ENCODE measurements at places on chromosomes 2 and 18. TPM values are rescaled to one million over a fixed set of nuclear protein-coding genes. Genes with fewer than 3 reads are reported as not detected.

GCG gene
- polyA plus RNA-seq, result not detected

GRCh38 chr18:50360611-50361010 is 14.2 kb upstream of the SKA1 start:
- DNase-seq, result no peak

- DNase-seq, result no peak
Measured at GRCh38 chr18:62069556-62069955, 117.3 kb downstream of the PIGN start.

- DNase-seq, result no peak
Measured at GRCh38 chr18:31965316-31965970, 22.5 kb upstream of the TRAPPC8 start.

TRIM43 gene
- polyA plus RNA-seq, result 0.49 TPM

DNA sequence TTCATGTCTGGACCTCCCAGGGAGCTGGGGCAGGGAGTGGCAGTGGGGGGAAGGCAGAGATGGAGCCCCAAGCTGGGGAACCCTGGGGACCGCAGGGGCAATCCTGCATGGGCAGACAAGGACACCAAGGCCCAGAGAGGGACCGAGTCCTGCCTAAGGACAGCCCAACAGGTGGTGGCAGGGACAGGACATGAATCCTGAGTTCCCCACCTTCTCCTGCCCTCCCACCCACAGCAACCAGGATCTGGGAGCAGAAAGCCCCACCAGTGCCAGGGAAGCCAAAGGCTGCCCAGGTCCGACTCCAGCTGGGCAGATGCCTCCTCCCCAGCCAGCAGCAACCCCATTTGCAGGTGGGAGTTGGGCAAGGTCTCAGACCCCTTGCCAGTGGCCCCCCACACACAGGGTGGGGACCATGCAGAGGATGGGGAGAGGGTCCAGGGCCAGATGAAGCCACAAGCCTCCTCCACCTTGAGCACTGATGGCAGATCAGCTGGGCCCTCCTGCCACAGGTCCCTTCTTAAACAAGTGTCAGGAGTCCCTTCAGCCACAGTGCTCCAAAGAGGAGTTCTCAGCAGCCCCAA is 6.3 kb downstream of the ADRA2B start:
- no peak for DNase-seq

DNA sequence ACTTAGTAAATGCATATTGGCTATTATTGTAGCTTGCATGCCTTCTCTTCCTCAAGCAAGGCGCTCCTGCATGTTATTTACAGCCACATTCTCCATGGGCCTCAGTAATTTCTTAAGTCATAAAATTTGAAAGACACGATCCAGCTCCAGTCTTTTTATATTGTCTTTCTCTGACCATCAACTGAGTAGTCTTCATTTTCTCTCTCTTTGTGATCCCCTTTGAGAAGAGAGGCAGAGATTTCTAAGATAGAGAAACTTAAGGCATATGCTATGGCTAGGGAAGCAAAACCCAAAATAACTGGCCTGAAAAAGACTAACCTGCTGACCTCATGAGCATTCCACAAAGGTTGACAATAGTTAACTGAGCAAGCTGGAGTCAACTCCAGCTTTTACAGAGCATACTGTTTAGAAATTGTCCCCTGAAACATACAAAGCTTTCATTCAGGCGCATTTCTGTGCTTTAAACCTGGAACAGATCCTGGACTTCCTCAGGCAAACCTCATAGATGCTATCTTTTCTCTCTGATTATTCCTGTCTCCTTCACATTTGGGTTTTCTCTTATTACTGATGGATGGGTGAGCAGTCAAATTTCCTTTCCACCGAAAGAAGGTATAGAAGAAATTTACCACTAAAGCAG is 4.6 kb downstream of the DPP4 start:
- DNase-seq, result no peak

FAM98A gene
- polyA plus RNA-seq, result 47.7 TPM

DLX1 gene
- not detected for polyA plus RNA-seq

GRCh38 chr2:196743165-196743564 is 56.3 kb downstream of the GTF3C3 start:
- DNase-seq, result no peak

DNA sequence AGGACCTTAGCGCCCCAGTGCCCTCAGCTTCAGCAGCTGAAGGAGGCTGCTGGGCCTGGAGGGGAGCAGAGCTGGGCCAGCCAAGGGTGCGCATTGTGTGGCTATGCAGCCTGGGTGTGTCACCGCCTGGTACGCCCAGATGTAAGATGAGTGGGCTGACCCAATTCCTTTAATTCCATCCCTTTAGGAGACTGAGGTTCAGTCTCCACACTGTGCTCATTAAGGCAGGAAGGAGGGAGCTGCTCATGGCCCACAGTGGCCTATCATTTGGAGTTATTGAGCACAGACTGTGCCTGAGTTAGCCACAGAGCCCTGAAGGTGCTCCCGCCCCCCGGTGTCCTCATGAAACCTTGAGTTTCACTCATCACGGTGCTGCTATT is 194.1 kb upstream of the GLI2 start:
- DNase-seq, result no peak

GRCh38 chr2:67792681-67793091 is 270.1 kb downstream of the C1D start:
- DNase-seq, result no peak

DNA sequence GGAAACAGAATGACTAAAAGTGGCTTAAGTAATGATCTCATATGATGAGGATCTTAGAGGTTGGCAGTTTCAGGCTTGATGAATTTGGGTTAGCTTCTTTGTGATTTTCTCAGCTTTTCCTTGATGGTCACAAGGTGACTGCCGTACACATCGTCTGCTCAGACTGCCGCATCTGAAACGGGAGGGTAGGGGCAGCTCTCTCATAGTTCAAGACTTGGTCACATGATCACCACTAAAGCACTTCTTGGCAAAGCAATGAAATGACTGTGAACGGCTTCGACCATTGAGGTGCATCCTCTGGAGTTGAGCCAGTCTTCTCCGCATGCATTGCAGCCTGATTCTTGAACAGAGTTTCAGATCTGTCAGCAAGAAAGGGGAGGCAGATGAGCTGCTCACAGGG is 43.8 kb downstream of the LPIN1 start:
- no peak for DNase-seq

DNA sequence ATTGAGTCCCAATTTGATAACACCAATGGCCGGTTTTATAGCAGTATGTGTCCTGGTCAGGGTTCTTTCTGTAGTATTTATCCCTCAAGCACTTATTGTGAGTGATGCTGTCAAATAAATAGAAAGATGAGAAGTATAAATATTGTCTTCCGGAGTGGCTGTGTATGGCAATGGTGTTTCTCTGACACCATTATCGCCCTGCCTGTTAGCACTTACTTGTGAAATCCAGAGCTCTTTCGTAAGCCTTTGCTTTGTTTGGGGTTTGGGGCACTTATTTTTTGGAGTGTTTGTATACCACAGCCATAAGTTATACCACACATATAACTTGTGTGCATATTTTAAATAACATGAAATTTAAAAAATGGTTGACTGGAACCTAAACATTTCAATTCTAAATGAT is 29.3 kb downstream of the CD8B2 start:
- no peak for DNase-seq

GRCh38 chr2:68292108-68292710 is 27.5 kb downstream of the CNRIP1 start:
- DNase-seq, result no peak

DNA sequence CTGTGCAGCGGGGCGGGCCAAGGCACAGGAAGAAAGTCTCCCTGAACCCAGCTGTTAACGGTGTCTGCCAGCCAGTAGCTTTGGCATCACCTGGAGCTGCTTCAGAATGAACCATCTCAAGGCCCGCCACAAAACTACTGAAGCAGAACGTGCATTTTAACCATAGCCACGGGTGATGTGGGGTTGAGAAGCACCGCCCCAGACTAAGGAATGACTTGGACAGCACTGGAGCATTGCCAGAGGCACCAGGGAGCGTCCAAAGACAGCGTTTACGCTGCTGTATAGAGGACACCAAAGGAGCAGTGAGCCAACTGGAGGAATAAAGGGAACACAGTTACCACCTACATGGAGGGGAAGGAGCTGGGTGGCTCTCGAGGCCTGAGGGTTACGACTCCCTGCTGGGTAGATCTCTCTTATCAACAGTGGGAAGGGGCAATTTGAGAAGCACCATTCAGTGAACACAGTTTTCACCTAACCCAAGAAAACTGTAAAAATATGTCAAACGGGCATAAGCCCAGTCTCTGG is 28.4 kb upstream of the LONRF2 start:
- DNase-seq, result no peak
